Hepatocyte (in vitro differentiated cells): ENCODE measurements at places on chromosomes 13 and 19. TPM values are rescaled to one million over a fixed set of nuclear protein-coding genes. Genes with fewer than 3 reads are reported as not detected.

Gene ONECUT3
- total RNA-seq, result 0.03 and 0.08 TPM in 2 replicates

Gene SLC46A3
- 48.1 and 48.5 TPM in 2 replicates for total RNA-seq

Gene PCSK4
- total RNA-seq, result 2.8 and 7.7 TPM in 2 replicates

Gene ZNF222
- total RNA-seq, result 5.3 and 6.3 TPM in 2 replicates

Gene FFAR3
- total RNA-seq, result 0.80 and 1.6 TPM in 2 replicates

Gene KLF1
- total RNA-seq, result 0.37 TPM in 1 of 2 replicates, not detected in the other

- H3K36me3 ChIP-seq, result no peaks in the 10 kb centered on the region
- no peak overlapping the region for H3K27ac ChIP-seq
- H3K27me3 ChIP-seq, result no peaks in the 10 kb centered on the region
- H3K4me1 ChIP-seq, result peaks cover 4% of the 10 kb centered on the region
These were observed 2.9 kb upstream of the C19orf85 start for GRCh38 chr19:55467236-55468053.

DNA sequence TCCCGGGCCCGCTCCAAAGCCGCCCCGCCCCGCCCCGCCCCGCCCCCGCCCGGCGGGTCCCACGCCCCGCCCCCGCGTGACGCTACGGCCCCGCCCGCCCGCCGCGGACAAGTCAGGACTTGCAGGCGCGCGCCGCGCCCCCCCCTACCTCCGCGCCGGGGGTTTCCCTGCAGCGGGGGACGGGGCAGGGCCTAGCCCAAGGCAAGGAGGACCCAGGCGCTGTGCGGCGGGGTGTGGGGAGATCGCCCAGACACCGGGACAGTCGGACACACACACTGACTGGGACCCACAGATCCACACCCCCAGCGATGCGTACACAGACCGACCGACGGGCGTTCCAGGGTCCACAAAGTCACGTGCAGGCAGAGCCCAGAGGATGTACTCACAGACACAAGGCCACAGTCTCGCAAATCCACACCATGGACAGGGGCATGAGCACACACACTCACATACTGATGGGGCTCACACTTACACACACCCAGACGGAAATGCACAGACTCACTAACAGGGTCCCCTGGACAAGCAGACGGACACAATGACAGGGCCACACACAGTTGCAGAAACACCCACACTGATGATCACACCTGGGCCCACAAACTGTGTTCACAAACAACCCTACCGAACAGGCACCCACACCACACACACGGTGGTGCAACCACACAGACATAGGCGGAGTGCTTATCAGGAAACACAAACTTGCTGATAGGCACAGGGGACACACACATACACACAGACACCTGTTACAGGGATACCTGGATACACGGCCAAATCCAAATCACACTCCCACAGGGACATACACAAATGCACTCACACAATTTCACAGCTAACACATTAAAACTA, 436 bp upstream of the BBC3 start:
- H3K4me1 ChIP-seq, result peaks cover 35% of the 10 kb centered on the region
- peak overlapping the region; percentile 84 for H3K27ac ChIP-seq
- H3K27me3 ChIP-seq, result no peaks in the 10 kb centered on the region
- H3K36me3 ChIP-seq, result no peaks in the 10 kb centered on the region
- H3K4me3 ChIP-seq, result peak overlapping the region; percentile 30

DNA sequence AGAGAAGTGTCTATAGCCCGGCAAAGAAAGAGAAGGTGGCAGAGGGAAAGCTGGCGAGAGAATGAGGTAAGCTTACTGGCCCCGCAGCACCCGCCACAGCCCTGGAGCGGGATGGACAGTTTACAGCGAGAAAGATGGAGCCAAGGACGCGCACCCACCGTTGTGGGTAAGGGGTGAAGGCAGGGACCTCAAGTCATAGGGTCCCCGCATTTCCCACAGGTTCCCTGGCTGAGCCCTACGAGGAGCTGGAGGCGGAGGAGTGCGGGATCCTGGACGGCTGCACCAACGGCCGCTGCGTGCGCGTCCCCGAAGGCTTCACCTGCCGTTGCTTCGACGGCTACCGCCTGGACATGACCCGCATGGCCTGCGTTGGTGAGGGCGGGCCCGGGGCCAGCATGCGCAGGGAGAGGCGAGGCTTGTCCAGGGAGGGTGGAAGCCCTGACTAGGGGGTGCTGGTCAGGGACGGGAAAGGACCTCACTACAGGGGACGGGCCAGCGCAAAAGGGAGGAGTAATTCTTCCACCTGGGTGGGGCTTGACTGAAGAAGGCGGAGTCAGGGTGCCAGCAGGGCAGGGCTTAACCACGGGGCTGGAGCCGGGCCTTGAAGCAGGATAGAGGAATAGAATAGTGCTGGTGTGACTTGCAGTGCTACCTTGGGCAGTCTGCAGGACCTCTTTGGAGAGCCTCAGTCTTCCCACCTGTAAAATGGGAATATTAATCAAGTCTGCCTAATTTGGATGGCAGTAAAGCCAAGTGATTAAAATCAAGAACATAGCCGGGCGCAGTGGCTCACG, 26.5 kb downstream of the LTBP4 start:
- H3K4me1 ChIP-seq, result no peaks in the 10 kb centered on the region
- H3K27ac ChIP-seq, result no peak overlapping the region
- no peaks in the 10 kb centered on the region for H3K27me3 ChIP-seq
- DNase-seq, result no peak

GRCh38 chr13:40812102-40812501, 22.7 kb downstream of the SLC25A15 start:
- no peaks in the 10 kb centered on the region for H3K4me1 ChIP-seq
- H3K36me3 ChIP-seq, result no peaks in the 10 kb centered on the region
- H3K27me3 ChIP-seq, result no peaks in the 10 kb centered on the region
- H3K4me3 ChIP-seq, result no peak overlapping the region

DNA sequence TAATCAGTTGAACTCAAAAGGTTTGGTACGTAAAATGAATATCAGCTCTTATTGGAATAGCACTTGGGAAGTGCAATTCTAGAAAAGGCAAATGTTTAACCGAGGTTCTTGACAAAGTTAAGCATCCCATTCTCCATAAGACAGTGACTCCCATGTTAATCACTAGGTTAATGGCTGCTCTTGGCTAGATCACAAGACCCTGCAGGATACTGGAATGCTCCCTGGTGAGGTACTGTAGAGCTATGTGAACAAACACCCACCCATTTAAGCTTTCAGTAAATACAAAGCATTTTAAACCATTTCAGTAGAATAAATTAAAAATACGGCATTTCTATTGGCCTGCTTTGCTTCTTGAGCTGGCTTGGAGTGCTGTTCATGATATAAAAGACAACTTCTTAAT, 56.5 kb downstream of the TDRD3 start:
- H3K27me3 ChIP-seq, result no peaks in the 10 kb centered on the region
- no peaks in the 10 kb centered on the region for H3K36me3 ChIP-seq
- no peak overlapping the region for H3K27ac ChIP-seq
- no peak for DNase-seq

DNA sequence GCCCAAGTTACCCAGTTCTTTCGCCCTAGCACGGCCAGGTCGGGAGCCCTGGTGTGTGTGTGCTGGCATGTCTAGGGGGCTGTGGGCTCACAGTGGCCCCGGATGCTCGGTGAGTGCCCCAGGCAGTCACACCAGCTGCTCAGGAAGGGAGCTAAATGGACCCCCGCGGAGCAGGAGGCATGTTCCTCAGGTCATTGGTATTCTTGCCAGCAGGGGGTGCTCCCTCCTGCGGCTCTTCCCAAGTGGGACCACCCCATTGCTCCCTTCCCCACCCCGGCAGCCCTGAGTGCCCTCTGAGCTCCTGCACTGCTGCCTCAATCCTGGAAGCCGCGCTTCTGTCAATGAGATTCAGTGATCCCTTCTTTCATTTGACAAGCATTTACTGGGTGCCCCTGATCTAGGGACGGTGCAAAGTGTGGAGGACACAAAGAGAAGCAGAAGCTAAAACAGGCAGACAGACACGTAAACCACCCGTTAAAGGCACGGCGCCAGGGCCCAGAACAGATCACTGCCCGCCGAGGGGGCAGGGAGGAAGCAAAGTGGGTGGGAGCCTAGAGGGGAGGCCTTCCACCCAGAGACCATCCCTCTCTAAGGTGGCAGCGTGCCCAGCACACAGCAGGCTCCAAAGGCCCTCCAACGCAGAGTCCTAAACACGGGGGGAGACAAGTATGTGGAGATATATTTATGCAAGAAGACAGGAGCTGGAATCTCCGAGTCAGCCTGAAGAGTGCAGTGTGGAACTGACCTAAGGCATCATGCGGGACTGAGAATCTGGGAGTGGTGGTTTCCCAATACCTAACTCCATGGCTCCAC, 5.2 kb upstream of the ADPRHL1 start:
- no peak overlapping the region for H3K27ac ChIP-seq
- no peaks in the 10 kb centered on the region for H3K27me3 ChIP-seq
- H3K36me3 ChIP-seq, result no peaks in the 10 kb centered on the region
- DNase-seq, result no peak

- H3K4me3 ChIP-seq, result no peak overlapping the region
- no peak for DNase-seq
- no peaks in the 10 kb centered on the region for H3K36me3 ChIP-seq
- peak overlapping the region; percentile 2 for H3K27ac ChIP-seq
- no peaks in the 10 kb centered on the region for H3K27me3 ChIP-seq
- peaks cover 34% of the 10 kb centered on the region for H3K4me1 ChIP-seq
These were observed 128.3 kb downstream of the LMO7 start for GRCh38 chr13:75764251-75764925.

DNA sequence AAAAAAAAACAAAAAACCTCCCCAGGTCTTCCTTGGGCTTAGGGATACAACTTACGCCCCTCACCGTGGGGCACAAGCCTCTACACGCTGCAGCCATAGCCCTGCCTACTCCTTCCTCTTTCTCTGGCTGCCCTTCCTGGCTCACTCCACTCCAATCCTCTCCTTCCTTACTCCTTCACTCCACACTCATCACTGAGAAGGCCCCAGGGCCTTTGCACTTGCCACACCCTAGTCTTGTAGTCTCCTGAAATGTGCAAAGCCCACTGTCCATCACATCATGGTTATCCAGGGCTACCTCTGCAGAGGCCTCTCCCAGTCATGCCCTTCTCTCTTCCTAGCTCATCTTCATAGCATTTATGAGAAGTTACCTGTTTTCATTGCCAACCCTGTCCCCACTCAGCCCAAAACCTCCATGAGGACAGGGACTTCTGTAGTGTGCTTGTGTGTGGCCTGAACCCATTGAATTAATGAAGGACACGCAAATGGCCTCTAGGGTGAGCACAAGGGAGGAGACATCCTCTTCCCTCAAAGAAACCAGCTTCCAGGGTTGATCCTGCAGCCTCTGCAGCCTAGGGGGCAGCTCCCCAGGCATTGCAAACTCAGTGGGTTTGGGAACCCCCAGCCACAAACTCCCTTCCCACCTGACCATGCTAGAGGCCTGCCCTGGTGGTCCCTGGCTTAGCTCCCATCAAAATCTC, 7.9 kb upstream of the HSH2D start:
- no peak overlapping the region for H3K27ac ChIP-seq
- no peak overlapping the region for H3K4me3 ChIP-seq
- H3K27me3 ChIP-seq, result no peaks in the 10 kb centered on the region
- no peaks in the 10 kb centered on the region for H3K4me1 ChIP-seq

GRCh38 chr19:7762719-7763293, at the start of gene CLEC4M:
Gene CLEC4M (plus strand): TSS chr19:7763243. CDS start chr19:7763267, 24 bp downstream.
- H3K27me3 ChIP-seq, result no peaks in the 10 kb centered on the region
- H3K4me3 ChIP-seq, result no peak within 1 kb of the TSS
- no peaks in the 10 kb centered on the region for H3K36me3 ChIP-seq

DNA sequence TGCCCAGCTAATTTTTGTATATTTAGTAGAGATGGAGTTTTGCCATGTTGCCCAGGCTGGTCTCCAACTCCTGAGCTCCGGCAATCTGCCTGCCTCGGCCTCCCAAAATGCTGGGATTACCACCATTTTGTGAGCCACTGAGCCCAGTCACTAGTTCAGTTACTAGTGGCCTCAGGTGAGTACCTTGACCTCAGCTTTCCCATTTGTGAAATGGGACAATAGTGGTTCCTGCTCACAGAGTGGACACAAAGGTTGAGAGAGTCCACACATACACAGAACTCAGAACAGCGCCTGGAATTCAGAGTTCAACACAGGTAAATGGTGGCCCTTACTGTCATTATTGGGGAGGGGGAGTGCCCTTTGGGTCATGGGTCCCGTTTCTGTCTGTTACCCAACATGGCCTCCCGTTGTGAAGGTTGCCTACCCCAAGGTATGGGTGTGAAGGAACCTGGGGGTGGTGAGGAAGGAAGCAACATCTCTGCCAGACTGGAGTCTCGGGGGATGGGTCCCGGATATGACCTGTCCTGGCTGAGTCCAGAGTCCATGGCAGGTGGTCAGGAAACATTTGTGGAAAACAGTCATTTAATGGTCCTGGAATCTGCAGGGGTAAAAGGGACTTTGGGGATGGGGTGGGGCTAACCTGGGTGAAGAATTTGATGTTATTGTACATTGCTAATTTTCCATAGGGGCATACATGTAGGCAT, 11.7 kb upstream of the IRGC start:
- H3K27ac ChIP-seq, result no peak overlapping the region
- H3K4me3 ChIP-seq, result no peak overlapping the region
- peaks cover 4% of the 10 kb centered on the region for H3K27me3 ChIP-seq
- no peaks in the 10 kb centered on the region for H3K4me1 ChIP-seq

DNA sequence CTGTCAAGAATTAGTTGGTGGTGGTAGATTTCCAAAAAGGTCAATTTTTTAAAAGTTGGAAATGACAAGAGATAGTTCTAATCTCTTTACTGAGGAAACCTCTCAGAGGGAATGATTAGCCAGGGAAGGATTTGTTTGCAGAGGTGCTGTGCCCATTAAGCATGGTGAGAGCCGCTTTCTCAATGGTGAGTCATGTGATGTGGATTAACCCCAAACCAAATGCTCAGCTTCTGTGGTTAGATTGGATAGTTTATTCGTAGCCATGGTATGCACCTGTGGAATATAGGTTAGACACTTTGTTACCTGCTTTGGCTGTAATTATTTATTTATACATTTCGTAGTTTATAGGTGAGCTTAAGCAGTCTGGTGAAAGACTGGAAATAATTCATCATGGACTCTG, 7.1 kb downstream of the HNRNPM start:
- H3K4me1 ChIP-seq, result peaks cover 45% of the 10 kb centered on the region
- no peak overlapping the region for H3K4me3 ChIP-seq
- peak overlapping the region; percentile 6 for H3K27ac ChIP-seq
- H3K36me3 ChIP-seq, result no peaks in the 10 kb centered on the region

GRCh38 chr19:37977992-37978391, 71.0 kb downstream of the SIPA1L3 start:
- H3K36me3 ChIP-seq, result no peaks in the 10 kb centered on the region
- no peak overlapping the region for H3K27ac ChIP-seq
- DNase-seq, result no peak

GRCh38 chr19:42467183-42467760, 24.5 kb upstream of the CXCL17 start:
- H3K27ac ChIP-seq, result peak overlapping the region; percentile 75
- peaks cover 17% of the 10 kb centered on the region for H3K4me1 ChIP-seq
- H3K36me3 ChIP-seq, result no peaks in the 10 kb centered on the region
- no peak for DNase-seq
- H3K27me3 ChIP-seq, result no peaks in the 10 kb centered on the region
- H3K4me3 ChIP-seq, result no peak overlapping the region

DNA sequence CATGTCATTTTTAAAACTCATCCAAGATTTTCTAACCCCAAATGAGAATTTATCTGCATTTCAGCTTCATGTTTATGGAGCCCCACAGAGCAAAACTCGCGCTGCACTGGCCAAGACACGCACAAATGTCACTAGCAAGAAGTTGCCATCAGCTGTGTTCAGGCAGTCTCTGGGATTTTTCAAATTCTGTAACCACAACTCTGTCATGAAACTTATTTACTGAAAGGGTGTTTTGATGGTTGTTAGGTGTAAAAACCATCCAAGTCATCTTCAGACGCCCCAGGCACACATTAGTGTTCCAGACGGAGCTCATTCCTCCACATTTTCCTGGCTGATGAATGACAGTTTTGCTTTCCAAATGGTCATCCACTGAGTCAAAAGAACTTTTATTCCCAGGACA, 63.4 kb downstream of the SLC7A1 start:
- no peaks in the 10 kb centered on the region for H3K36me3 ChIP-seq
- no peak for DNase-seq
- H3K4me3 ChIP-seq, result no peak overlapping the region
- no peak overlapping the region for H3K27ac ChIP-seq
